ENCODE measurements at places on chromosomes 12 and 14.
A peak's percentile ranks its signal among the peaks of the same experiment; 100 is the strongest.

- no peak for DNase-seq
These were observed 16.6 kb downstream of the NOXRED1 start for GRCh38 chr14:77406718-77407117.

- no peak for DNase-seq
These were observed 167.4 kb downstream of the TMTC3 start for GRCh38 chr12:88309546-88309945.

DNA sequence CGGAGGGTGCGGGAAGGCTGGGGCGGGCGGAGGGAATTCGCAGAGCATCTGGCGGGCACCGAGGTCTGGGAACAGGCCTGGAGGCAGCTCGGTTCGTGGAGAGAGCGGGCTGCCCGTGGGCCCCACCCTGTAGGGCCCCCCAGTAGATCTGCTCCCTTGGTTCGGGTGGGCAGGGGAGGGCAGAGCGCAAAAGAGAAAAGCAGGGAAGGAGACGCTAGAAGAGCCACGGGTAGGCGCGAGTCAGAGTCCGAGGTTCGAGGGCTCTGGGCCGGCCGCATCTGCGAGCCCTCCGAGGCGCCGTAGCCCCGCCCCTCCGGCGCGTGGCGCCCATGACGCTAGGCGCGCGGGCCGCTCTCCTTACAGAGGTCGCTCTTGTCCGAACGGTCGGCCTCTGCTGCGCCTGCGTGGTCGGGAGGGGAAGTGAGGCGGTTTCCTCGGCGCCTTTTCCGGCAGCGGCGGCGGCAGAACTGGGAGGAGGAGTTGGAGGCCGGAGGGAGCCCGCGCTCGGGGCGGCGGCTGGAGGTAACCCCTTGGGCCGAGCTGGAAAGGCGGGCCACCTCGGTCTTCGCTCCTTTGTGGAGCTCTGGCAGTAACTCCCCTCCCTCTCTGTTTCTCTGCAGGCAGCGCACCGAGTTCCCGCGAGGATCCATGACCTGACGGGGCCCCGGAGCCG is at the start of gene ARF6:
Gene ARF6, plus strand, starts transcription at position 447 of the 673 bp plus-strand sequence. CDS start 655 bp downstream, outside the sequence.
- peak; percentile 98 for DNase-seq

DNA sequence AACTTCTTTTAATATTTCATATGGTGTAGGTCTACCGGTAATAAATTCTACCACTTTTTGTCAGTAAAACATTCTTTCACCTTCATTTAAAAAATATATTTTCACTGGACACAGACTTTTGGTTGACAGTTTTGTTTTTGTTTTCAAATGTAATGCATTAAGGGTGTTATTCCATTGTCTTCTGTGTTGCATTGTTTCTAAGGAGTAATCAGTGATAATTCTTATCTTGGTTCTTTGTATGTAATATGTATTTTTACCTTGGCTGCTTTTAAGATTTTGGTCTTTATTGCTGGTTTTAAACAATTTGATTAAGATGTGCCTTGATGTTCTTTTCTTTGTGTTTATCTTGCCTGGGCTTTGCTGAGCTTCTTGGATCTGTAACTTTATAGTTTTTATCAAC is 4.1 kb downstream of the MAP1LC3B2 start:
- no peak for DNase-seq
